ENCODE measurements at places on chromosomes 13 and 19.

DNA sequence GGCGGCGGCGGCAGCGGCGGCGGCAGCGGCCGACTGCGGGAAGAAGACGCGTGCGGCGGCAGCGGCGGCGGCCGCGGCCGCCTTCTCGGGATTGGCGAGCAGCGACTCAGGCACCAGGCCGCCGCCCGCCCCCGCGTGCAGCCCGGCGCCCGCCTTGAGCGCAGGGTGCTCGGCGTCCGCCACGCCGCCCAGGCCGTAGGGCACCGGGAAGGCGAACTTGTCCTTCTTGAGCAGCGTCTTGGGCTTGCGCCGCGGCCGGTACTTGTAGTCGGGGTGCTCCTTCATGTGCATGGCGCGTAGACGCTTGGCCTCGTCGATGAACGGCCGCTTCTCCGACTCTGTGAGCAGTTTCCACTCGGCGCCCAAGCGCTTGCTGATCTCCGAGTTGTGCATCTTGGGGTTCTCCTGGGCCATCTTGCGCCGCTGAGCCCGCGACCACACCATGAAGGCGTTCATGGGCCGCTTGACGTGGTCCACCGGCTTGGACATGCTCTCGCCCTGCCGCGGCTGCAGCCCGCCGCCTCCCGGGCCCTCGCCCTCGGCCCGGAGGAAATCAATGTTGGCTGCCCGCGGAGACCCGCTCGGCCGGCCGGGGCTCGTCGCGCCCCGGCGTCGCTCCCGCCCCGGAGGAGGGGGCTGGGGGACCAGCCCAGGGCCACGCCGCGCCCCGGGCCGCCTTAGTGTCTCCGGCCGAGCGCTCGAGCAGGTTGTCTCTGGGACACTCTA, 621 bp downstream of the SOX21 start:
- no peak for DNase-seq

GRCh38 chr13:69948016-69948415, 159.6 kb upstream of the ATXN8OS start:
- no peak for DNase-seq

DNA sequence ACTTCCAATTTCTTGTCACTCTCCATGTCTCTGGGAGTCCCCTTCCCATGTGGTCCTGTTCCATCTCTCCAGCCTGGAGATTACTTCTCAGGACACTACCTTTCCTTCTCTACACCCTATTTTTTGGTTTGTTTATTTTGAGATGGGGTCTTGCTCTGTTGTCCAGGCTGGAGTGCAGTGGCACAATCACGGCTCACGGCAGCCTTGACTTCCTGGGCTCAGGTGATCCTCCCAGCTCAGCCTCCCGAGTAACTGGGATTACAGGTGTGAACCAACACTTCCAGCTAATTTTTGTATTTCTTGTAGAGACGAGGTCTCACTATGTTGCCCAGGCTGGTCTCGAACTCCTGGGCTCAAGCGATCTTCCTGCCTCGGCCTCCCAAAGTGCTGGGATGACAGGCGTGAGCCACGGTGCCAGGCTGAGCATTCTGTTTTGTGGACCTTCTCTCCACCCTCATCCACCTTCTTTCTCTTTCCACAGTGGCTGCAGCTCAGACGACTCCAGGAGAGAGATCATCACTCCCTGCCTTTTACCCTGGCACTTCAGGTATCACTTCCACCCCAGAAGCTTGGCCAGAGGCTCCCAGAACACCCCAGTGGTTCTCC, 644 bp downstream of the HCST start:
- no peak for DNase-seq

- no peak for DNase-seq
These were observed 131.9 kb upstream of the IRS2 start for GRCh38 chr13:109918179-109918711.

- no peak for DNase-seq
These were observed 49.4 kb downstream of the PEPD start for GRCh38 chr19:33472226-33472625.

- DNase-seq, result no peak
These were observed 37.1 kb upstream of the LSM14A start for GRCh38 chr19:34135054-34135800.
